ENCODE measurements at places on chromosomes 11 and 22.

DNA sequence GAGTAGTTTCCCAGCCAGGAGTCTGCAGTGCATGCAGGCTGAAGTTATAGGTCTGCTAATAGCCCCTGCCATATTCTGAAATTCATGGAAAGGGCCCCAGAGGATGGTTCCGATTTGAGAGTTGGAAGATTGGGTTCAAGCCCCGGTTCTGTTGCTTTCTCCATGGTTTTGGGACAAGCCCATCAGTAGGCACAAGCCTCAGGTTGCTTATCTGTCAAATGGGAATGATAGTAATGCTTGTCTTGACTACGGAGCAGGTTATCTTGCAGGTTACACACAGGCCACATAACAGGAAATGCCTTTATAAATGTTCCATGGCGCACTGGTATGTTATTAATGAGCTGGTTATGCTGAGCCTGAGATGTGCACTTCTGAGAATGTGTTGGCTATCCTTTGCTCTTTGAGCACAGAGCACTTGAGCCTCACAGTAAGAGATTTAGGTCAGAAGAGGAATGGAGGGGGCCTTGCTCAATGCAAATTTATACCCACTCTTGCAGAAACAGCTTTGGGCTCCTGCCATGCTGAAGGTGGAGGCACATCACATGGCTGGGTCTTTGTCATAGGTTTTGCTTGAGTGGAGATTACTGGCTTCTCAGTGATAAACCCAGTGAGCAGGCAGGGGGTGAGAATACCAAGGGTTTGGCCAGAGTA, 47.1 kb downstream of the ZNRF3 start:
- DNase-seq = no peak

DNA sequence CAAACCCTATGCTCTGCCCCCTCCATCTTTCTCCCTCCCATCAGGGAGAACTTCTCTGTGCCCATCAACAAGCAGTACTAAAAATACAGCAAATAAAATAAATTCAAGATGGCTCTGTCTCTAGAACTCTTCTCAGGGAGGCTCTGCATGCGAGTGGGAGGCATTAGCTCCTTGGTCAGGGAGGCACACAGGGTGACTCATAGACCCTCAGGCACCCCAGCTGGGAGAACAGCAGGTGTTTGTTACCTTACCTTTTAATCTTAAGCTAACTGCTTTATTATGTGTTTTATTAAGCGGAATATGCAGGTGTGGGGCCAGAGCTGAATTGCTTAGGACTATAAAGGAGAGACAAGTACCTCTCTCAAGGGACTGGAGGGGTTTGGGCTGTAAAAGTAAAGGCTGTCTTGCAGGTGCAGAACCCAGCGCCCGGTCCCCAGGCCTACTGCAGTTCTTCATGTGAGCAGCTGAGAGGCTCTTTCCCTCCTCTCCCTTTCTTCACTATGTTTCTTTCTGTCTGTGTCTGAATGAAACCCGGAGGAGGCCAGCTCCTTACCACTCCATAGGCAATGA, 20.8 kb downstream of the CSNK2A3 start:
- DNase-seq = no peak

- DNase-seq = no peak
Observed at GRCh38 chr11:115550291-115551059, 46.3 kb upstream of the CADM1 start.

DNA sequence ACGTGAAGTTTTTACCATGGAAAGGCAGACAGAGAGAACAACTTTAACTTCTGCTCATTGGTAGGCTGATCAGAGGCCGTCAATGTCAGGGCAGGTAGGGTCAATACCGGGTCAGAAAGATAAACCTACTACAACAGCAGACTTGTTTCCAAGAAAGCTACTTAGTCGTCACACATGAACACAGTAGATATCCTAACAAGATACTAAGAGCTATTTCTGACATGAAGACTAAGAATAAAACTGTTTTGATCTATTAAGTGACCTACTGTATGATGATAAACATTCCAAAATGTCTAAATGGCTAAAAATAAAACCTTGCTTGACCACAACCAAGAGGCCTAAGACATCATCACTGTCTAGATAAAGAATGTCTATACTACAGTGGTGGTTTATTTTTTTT, 231.3 kb downstream of the CADM1 start:
- DNase-seq = no peak

DNA sequence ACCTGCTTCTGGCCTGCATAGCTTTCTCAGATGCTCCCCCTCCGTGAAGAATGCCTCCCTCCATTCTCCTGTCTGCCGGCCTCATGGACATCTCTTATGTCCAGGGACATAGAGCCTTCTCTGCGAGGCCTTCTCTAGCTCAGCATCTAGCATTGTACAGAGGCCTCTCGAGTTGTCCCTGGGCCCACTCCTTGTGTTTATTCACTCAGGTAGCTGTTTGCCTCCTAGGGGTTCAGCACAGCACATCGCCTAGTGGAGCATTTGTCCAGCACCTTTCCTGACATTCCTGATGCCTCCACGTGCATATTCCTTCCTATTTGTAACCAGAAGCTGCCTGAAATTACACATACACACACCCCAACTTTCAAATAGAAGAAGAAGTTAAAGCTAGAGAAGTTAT, 101.3 kb downstream of the TBC1D22A start:
- DNase-seq = no peak

- DNase-seq = no peak
Observed at GRCh38 chr11:7632211-7632610, 41.1 kb downstream of the CYB5R2 start.

DNA sequence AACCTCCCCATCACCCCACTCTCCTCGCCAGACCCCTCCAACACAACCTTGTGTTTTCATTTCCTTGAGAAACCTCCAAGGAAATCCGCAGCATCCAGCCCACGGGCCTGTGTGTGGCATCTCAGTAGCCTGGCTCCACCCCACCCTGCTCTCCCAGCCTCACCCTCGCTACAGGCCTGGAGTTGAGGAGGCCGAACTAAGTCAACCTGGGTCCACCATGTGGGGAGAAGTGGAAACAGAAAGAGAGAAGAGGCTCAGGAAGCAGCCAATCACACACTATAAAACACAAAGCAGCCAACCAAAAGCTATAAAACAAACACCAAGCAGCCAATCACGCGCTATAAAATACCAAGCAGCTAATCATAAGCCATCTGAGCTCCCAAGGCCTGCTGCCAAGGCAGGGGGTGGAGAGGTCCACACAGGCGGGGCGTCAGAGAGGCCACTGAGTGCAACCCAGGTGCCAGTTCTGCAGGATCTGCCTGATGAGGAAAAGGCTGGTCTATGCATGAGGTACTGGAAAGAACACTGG, 72.0 kb downstream of the MICAL3 start:
- no peak for DNase-seq

DNA sequence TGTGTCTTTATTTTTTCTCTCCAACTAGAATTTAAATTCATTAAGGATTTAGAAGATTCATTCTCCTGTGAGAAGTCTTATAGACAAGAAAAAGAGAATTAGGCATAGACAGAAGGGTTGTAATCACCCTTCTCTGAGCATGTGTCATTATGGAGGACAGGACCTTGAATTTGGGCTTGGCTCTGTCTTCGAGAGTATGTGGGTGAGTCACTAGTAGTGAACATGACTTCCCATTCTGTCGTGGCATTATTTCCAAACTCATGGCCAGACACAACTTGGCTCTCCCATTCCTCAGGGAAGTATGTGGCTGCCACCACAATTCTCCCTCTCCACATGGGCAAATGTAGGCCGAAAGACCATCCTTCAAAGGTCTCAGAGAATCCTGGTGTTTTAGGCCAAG, 14.3 kb upstream of the ANKK1 start:
- no peak for DNase-seq

DNA sequence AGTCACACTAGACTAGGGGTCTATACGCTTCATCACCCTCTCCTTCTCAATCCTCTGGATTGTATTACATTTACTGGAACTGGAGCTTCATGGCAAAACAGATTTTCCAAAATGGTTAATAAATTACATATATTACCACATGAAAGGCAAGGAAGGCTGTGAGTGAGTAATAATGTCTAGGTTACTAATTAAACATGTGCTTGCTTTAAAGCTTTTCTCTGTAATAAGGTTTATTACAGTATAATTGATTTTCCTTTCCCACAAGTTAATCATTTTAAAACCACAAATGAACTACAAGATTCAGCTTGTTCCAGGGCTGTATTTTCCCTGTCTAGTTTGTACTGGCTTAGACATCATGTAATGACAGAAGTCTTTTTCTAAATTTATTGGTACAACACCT, 25.6 kb downstream of the MMP13 start:
- DNase-seq = no peak

DNA sequence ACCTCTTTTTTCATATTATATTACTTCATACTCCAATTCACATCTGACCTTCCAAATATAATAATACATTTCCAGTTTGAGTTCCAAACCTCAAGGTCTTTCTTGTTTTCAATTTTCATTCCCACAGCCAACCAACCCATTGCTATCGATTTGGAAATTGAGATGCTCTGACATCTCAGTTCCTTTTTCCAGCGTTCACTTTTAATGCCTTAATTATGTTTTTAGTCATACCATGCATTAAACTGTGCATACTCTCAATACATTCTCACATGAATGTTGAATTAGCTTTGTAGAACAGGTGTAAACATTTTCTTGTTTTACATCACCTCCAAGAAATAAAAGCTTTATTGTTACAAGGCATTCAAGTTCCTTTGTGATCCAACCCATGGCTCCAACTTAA, 294.2 kb upstream of the ANO3 start:
- no peak for DNase-seq

GRCh38 chr11:104763930-104764709, 134.1 kb downstream of the CASP12 start:
- no peak for DNase-seq

GRCh38 chr11:127818625-127819024, 768.7 kb downstream of the ETS1 start:
- DNase-seq = no peak

DNA sequence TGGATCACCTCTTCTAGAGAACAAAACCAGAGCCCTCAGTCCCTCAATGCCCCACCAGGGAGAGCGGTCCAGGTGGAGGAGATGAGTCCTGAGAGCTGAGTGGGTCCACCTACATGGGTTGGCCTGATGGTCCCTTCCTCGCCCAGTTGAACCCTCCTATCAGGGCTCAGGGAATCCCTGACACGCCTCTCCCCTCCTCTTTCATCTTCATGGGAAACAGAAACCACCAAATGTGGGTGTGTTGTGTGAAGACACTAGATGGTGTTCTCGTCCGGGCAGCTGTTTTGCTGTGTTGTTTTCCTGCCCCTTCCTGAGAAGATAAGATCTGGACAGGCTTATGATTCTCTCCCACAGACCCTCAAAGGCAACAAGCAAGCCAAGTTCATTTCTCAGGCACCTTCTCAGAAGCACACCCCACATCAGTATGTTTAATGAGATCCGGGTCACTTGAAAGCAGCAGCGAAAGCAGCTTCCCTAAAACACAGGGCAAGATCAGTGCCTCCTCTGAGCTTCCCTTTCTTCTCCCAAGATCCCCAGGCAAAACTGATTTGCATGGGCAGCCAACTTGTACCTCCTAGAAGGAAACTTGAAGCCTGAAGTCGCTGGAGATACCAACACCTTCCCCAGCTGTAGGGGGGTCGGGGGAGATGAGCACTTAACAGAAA, 35.3 kb upstream of the POU2AF1 start:
- DNase-seq = no peak

DNA sequence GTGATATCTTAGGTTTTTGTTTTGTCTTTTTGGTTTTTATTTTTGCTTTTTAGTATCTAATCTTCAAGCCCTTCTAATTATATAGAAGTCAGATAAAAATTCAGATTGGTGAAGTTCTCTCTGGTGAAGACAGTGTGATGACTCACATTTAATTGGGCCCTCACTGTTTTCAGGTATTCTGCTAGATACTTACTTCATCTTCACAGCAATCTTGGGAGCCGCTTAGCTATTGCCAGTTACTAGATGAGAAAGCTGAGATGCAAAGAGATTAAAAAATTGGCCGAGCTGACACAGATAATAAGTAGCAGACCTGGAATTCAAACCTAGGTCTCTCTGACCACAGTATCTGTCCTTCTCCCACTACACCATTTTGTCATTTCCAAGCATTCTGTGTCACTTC, 75.0 kb downstream of the PPP2R1B start:
- DNase-seq = no peak

- DNase-seq = no peak
Observed at GRCh38 chr11:13094930-13095687, 86.0 kb downstream of the RASSF10 start.

GRCh38 chr11:10355257-10355661, 50.4 kb downstream of the ADM start:
- no peak for DNase-seq

DNA sequence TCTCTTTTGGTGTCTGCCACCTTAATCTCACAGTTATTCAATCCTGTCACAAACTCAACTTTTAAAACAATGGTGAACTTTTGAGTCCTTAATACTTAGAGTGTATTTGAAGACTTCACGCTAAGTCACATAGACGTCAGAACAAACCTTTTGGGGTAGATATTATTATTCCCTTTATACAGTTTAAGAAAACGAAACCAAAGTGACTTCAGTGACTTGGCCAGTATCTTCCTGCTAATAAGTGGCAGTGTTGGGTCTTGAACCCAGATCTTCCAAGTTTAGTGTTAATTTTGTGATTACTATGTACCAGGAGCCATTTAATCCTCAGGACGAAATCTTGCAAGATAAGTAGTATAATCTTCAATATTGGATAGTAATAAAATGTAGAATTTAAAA, 691 bp downstream of the CEP295 start:
- no peak for DNase-seq

- no peak for DNase-seq
Observed at GRCh38 chr22:19042285-19043120, 79.7 kb downstream of the DGCR2 start.

DNA sequence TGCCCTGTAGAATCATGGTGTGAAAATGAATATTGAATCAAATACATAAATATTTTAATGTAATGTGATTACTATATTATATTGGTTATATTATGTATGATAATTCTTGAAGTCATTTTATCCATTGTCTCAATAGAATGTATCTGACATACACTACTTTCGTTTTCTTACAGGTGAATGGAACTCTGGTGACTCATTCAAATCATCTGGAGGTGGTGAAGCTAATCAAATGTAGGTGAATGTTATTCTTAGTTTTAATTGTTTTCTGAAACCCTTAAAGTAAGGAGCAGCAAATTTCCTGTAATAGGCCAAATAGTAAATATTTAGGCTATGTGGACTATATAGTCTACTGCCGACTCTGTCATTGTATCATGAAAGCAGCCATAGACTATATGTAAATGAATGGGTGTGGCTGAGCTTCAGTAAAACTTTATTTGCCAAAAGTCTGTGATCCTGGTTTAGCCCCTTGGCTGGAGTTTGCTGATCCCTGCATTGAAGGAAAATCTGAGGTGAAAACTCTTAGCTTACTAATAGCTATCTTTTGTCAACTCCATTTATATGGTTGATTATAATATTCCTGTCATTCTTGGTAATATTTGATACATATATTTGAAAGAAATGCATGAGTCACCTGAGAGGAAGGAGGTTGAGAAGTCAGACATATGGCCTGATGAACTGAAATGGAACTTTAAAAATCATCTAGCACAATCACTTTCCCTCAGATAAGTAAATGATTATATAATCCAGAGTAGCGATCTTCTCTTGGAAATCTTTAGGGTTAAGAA, 87.2 kb upstream of the GRIK4 start:
- no peak for DNase-seq

- no peak for DNase-seq
Observed at GRCh38 chr11:66157182-66157864, 87.3 kb downstream of the PACS1 start.

Measured in T47D (cell line).